ENCODE measurements at places on chromosomes 7 and 10.

- no peak for DNase-seq
Measured at GRCh38 chr10:113119801-113120200, 169.8 kb downstream of the TCF7L2 start.

DNA sequence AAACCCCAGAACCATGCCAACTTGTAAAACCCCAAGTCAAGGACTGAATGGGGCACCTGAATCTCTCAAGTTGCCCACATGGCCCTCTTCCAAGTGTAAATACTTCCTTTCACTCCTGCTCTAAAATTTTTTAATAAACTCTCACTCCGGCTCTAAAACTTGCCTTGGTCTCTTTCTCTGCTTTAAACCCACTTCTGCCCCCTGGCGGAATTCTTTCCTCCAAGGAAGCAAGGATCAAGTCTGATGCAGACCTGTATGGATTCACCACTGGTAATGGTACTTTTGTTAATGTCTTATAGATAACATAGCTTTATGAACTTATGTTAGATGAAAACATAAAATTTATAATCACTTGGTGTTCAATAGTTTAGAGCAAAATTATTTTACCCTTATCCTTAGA, 33.8 kb downstream of the SLC16A9 start:
- no peak for DNase-seq

DNA sequence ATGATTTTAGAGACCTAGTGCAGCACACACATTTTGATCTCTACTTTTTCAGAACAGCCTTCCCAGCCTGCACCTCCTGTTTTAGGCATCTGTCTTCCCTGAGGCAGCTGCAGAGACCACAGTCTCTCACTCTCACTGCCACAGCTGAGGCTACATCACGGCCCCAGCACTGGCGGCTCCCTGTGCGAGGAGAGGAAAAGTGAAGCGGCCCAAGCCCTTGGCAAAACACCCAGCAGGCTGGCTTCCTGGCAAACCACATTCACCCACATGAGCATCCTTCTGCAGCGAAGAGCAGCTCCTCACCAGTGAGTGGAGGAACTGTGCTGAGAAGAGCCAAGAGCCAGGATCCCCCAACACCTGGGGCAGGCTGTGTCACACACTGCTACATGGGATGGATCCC, 14.0 kb downstream of the HUS1 start:
- no peak for DNase-seq

DNA sequence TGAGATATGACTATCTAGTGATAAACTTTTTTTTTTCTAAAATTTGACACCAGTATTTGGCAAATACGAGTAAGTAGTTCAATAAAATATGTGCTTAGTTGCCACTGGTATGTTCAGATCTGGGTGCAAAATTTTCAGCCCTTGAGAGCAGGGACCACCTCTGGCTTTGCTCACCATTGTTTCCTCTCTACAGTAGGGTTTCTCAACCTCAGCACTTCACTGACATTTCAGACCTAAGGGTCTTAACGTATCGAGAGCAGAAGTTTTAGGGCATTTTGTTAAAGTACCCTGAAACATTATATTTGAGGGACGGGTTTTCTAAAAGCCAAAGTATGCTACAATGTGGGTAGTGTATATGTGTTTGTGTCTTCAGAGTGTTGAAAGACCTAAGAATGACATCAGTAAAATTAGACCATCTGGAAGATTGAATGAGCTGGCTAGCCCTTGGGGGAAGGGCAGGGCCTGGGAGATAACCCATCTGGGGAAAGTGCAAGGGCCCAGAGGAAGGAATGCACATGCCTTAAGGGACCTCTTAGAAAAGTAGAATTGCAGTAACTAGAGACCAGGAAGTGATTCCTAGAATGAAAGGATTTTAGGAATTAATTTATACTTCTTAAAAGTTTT, 11.8 kb downstream of the BZW2 start:
- no peak for DNase-seq

DNA sequence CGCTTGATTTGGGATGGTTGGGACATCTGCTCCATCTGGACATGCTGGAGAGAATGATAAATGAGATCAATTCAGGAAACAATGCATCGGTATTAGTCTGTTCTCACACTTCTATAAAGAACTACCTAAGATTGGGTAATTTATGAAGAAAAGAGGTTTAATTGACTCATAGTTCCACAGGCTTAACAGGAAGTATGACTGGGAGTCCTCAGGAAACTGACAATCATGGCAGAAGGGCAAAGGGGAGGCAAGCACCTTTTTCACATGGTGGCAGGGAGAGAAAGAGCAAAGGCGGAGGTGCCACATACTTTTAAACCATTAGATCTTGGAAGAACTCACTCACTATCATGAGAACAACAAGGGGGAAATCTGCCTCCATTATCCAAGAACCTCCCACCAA, 16.8 kb upstream of the TSPAN12 start:
- DNase-seq = no peak

GRCh38 chr7:130486114-130486953, 5.6 kb upstream of the MEST start:
- DNase-seq = no peak

DNA sequence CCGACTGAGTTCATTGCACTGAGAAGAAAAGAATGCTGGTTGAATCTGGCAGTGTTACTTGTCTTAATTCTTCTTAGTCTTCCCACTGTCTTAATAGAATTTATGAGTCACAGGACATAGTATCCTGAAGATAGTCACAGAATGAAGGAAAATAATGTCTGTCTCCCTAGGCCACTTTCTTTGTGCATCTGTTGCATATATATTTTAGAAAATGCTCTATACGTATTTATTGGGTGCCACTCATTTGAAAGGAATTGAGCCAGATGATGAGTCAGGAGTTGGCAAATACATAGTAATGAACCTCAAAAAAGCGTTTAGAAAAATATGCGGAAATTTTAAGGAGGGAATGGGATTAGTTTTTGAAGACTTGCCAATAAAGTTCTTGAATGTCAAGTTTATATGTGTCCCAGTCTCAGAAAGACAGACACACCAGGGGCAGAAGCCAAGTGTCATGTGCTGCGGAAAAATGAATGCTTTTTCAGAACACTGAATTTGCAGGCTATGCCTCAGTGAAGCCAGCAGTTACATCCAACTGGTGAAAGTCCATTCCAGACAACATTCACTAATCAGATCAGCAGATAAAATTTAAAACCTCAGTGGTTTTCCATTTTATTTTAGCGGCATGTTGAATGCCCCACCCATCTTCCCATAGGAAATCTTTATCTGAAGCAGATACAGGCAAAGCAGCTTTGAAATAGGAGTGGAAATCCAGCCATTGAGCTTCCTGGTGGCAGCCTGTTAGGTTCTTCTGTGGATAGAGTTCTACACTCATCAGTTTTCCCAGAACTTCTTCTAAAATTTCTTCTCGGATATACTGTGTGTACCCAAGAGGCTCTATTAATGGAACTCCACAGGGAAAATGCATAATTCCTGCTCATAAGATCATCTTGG, 308.4 kb downstream of the BICC1 start:
- no peak for DNase-seq

GRCh38 chr7:91079487-91079886, 184.7 kb upstream of the FZD1 start:
- DNase-seq = no peak

DNA sequence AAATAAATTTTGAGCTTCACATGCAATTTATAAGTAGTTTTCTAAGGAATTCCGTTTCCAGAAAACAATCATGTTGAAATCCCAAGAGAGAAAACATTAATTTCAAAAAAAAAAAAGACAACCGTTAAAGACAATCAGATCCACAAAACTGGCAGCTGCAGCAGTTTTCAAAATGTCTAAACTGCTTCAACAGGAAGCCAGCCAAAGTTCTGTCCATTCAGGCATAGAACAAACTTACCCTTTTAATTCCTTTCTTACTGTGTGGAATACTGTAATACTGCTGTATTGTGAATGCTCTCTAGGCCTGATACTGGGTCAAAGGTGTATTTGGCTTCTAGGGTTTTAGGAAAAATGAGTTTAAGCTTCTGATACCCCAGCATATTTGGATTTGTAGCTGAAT, 31.6 kb downstream of the HOXA1 start:
- DNase-seq = no peak

- DNase-seq = no peak
Measured at GRCh38 chr10:48633381-48634197, 28.7 kb upstream of the ARHGAP22 start.

- no peak for DNase-seq
Measured at GRCh38 chr7:107123392-107123791, 45.4 kb upstream of the HBP1 start.

GRCh38 chr7:65397730-65398142, 24.1 kb downstream of the ZNF92 start:
- no peak for DNase-seq

DNA sequence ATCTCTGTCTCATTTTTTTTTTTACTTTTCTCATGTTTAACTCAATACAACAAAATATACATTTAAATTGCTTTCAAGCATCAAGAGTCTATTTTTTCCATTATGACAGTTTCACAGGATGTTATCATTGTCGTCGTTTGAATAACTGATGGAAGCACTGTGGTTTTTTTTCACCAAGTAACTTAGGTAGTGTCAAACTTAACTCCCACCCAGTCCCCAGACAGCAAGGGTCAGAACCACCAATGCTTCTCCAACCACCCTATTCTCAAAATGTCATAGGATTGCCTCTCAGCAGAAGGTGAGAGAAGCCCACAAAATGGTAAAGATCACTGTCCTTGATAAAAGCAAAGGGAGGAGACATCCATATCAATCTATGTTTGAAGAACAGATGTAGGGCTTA, 339.4 kb downstream of the SFMBT2 start:
- no peak for DNase-seq

GRCh38 chr7:150663802-150664494, 21.6 kb upstream of the GIMAP2 start:
- DNase-seq = no peak

DNA sequence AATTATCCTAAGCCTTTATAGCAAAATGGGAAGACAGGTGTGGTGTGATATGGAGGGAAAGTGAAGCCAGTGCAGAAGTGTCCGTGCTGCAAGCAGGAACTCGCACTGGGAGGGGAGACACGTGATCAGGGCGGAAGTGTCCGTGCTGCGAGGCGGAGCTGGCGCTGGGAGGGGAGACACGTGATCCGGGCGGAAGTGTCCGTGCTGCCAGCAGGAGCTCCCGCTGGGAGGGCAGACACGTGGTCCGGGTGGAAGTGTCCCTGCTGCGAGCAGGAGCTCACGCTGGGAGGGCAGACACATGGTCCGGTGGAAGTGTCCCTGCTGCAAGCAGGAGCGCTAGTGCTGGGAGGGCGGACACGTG, 40.5 kb upstream of the PRKAR1B start:
- DNase-seq = no peak

DNA sequence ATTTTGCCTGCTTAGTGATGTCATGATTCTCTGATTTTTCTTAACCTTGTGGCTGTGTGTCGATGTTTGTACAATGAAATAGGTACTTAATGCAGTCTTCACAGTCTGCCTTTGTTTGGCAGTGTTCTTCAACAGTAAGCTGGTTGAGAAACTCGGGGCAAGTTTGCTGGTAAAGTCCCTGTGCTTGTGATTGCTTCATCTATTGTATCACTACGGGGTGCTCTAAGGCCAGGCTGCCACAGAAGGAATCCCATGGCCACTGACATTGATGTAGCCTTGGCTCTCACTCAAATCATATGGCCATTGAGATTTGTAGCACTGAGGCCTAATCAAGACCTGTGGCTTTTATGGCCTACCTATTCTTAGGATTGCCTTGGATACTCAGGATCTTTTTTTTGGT, 33.5 kb upstream of the PRSS37 start:
- DNase-seq = no peak

DNA sequence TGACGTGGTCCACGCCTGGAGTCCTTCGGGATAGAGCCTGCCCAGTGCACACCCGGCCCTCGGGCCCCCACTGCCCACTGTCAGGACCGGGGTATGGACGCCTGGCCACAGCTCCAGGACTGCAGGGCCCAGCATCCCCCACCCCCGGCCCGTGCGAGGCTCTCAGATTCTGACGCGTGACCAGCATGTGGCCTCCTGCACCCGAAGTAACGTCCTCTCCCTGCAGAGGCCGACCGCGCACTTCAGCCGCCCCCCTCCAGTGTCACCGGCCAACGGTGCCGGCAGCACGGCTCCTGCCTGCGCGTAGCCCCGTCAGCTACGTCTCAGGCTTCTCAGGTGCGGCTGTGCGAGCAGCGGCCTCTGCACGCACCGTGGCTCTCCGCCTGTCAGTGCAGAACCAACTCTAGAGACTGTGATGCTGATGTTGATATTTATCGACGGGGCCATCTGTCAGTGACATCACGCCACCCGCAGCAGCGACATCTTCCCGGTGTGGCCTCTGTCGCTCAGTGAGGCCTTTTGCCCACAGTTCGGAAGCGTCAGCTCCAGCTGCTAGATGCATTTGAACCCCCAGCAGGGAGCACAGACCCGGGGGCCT, 40.1 kb upstream of the ADGRA1 start:
- no peak for DNase-seq

GRCh38 chr10:22010539-22010938, 7.0 kb upstream of the DNAJC1 start:
- no peak for DNase-seq

- DNase-seq = no peak
Measured at GRCh38 chr7:897771-898376, 21.5 kb downstream of the GET4 start.

- DNase-seq = no peak
Measured at GRCh38 chr7:25391295-25391861, 163.1 kb upstream of the NPVF start.

DNA sequence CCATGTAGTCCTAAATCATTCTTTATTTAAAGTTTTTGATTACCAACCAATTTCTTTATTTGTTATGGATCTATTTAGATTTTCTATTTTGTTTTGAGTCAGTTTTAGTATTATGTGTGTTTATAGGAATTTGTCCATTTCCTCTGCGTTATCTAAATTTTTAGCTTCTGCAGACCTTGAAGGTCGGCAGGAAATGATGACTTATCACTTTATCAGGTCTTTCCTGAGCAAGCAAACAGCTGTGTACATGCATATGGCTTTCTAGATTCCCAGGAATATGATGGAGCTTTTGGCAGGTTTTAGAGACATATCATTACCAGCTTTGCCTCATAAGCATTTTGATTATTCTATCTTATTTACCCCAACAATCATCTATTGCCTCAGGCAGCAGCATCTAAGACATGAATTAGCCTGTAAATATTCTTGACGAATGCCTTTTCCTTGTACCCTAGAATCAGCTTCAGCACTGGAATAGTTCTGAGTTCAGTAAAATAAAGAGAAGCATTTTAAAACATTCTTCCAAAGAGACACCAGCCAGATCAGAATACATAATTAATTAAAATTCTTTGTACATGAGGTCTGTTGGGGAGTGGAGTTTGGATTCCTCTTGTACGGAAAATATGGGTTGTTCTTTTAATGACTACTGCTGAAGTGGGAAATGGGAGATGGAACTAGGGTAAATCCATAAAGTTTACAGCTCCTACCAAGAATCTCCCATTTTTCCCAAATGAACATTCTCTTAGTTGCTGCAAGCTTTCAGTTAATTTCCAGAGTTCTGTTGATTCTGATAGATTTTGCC, 408.8 kb upstream of the SEMA3C start:
- no peak for DNase-seq

All from NCI-H1930 (cell line).